ENCODE measurements at places on chromosomes 3 and 15.

- DNase-seq = no peak
Measured at GRCh38 chr15:94352636-94353487, 121.5 kb downstream of the MCTP2 start.

DNA sequence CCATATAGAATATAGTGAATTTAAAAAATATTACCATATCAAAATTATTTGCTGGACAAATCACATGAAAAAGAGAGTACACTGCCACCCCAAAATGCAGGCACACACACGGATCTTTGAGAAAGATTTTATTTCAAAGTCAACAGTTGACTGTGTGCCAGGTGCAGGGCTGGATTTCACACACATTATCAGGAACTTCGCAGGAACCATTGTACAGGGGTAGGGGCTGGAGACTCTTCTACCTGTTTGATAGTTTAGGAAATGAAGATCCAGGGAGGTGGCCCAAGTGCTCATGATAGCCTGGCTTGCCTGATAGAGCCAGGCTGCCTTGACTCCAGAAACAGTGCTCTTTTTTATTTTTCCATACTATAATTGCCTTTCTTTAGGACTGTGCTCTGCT is 54.2 kb downstream of the IL1RAP start:
- no peak for DNase-seq

- DNase-seq = peak; percentile 31
Measured at GRCh38 chr3:41304593-41304992, 105.3 kb downstream of the CTNNB1 start.

GRCh38 chr3:98038286-98038685 is 3.2 kb upstream of the GABRR3 start:
- DNase-seq = no peak

GRCh38 chr3:184777566-184778356 is 34.2 kb upstream of the VPS8 start:
- peak; percentile 94 for DNase-seq

- peak; percentile 87 for DNase-seq
Measured at GRCh38 chr3:12750223-12750622, 8.8 kb downstream of the TMEM40 start.

GRCh38 chr3:139332092-139332491 is 11.7 kb upstream of the MRPS22 start:
- DNase-seq = no peak

DNA sequence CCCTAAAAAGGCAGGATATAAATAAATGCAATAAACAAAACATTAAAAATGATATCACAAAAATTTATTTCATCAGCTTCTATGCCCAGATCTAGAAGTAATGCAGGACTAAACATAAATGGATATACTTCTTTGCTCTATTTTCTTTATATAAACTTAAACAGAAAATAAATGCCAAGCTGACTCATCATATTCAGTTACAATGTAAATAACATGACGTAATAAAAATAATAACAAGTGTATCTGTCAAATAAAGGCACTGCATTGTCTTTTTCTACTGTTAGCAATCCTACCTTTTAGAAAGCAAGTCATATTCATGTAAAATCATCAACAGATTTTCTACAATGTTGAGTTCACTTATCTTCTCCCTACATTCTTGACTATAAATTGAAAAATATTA is 61.6 kb downstream of the NEK10 start:
- DNase-seq = no peak

- DNase-seq = peak; percentile 86
Measured at GRCh38 chr15:75452364-75452864, 924 bp upstream of the SIN3A start.

DNA sequence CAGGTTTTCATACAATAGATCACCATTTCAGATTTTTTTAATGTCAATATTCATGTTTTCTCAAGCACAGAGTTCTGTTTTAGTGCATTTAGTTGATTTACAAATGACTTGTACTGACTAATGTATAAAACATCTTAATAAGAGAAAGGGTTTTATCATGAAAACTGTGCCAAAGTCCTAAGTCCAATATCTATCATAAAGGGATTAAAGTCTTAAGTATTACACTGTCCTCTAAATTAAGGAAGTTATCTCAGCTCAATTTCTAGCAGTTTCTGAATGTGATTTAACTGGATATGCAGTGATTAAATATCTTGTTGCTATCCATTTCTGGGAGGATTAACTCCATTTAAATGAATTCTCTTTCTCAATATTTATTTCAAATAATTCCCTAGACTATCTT is 381.1 kb upstream of the CNTN4 start:
- no peak for DNase-seq
